GM23248 (cell line): ENCODE measurements at places on chromosomes 5 and 9. TPM values are rescaled to one million over a fixed set of nuclear protein-coding genes. Genes with fewer than 3 reads are reported as not detected.

- peak; percentile 47 for DNase-seq
Measured at GRCh38 chr5:122149321-122150090, 20.2 kb downstream of the ZNF474 start.

The SEMA6A gene
- under 0.01 TPM in 1 of 2 replicates, not detected in the other for total RNA-seq

The WDR38 gene
- total RNA-seq, result not detected in 2 replicates

DNA sequence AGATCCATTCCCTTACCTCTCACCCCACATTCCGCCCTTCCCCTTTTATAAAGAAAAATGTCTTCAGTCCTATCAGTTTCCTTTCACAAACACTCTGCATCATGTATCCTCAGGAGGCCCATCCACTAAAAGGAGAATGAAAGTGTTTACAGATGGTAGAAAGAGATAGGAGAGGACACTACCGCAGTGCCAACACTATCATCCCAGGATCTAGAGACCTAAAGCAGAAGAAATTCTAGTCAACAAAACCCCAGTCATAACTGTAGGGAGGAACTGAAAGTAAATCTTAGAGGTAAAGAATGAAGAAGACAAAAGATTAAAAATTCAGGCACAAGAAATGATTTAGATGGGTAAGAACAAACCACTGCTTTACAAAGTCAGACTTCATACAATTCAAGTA is 114.1 kb downstream of the MLLT3 start:
- DNase-seq, result no peak

DNA sequence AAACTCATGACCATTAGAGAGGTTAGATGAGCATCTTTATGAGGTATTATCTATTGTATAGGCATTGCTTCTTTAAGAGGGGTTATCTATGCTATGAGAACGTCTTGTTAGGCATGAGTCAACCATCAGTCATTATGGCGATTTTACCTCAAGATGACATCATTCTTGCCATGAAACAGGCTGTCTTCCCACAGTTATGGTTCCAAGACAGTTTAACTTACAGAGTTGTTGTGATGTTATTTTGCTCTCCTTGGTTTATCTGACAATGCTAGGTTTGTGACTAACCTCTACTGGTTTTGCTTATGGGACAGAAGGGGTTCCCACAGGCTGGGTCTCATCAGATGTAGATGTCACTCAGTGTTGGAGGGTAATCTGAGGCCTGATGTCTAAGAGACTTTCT is 1864.7 kb upstream of the ACO1 start:
- DNase-seq, result no peak

DNA sequence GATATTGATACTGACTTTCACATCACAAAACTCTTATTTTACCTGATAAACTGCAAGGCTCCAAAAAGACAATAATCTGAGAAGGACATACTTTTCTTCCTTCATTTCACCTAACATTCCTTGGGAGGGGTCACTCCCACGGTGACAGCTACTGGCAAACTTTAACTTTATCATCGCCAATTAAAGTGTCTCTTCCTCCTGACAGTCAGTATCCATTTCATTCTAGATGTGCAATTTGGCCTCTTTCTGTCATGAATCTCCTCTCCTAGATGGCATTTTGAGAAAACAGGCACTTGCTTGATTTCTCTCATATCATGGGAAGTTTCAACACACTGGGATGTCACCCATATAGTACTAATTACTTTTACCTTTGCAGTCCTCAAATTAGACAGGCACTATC is 413.5 kb upstream of the CCNG1 start:
- DNase-seq, result no peak

The IL31RA gene
- 0.89 TPM in 1 of 2 replicates, not detected in the other for total RNA-seq

DNA sequence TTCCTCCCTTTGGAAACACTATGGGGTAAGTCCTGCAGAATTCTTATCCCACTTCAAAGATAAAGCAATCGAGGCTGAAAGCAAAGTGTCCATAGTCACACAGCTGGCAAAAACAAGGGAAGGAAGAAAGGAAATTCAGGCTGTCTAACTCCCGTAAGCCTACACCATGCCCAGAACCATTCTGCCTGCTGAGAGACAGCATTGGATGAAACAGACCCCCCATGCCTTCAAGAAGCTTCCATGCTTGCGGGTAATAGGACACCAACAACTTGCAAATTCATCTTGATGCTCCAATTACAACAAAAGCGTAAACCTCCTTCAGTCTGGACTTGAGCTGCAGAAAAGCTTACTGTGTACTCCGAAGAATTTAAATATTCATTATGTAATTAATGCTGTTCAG is 181.1 kb upstream of the WWC1 start:
- no peak for DNase-seq

DNA sequence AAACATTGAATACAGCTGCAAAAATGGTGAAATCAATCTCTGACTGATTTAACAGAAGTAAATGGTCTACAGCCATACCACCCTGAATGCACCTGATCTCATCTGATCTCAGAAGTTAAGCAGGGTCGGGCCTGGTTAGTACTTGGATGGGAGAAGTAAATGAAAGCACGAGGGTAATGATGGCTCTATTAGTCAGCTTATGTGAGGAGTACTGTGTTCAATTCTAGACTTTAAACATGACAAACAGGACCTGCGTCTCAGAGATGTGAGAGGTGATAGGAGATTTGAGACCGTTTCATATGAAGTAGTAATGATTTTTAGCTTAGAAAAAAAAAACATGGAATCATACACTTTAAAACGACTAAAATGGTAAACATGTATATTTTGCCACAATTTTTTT is 77.1 kb upstream of the SUSD1 start:
- no peak for DNase-seq

The PRUNE2 gene
- total RNA-seq, result 6.8 and 8.8 TPM in 2 replicates

GRCh38 chr9:128185979-128186965 is 5.1 kb downstream of the CIZ1 start:
- DNase-seq, result no peak

GRCh38 chr9:37565661-37566618 is 10.2 kb downstream of the FBXO10 start:
- no peak for DNase-seq

The DMRT3 gene
- total RNA-seq, result not detected in 2 replicates

DNA sequence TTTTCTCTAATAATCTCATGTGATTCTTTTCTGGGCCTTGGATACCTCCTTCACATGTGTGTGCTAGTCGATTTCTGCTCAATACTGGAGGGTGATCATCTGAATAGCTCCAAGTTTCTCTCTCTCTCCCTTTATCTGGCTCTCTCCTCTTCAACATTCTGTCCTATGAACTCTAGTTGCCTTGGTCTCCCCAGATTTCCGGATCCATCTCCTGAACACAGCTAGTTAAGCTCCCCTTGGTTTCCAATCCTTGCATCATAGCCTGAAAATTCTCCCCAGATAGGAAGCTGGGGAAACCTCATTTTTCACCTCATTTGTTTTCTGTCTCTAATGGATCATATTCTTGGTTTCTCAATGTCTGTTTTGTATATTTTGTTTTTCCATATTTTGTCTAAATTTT is 832.3 kb downstream of the MTRR start:
- no peak for DNase-seq

DNA sequence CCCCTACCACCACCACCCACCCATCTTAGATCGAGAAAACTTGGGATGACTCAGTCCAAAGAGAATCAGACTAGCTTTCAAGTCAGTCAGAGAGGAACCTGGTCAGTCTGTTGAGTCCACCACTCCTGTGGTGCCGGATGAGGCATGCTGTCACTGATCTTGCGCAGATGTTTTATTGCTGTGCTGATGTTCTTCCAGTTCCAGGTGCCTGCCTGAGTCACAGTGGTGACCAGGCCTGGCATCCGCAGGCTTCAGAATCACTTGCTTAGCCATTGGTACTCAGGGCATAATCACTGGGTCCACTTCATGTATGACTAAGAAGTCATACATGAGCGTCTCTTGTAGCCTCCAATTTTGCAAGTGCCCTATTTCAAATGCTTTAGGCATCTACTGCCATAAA is 114.1 kb downstream of the MUSK start:
- no peak for DNase-seq

The TPPP gene
- 0.13 TPM in 1 of 2 replicates, not detected in the other for total RNA-seq

The SLC6A3 gene
- total RNA-seq, result not detected in 2 replicates

- no peak for DNase-seq
Measured at GRCh38 chr9:127905004-127905728, 5.8 kb upstream of the ST6GALNAC6 start.

DNA sequence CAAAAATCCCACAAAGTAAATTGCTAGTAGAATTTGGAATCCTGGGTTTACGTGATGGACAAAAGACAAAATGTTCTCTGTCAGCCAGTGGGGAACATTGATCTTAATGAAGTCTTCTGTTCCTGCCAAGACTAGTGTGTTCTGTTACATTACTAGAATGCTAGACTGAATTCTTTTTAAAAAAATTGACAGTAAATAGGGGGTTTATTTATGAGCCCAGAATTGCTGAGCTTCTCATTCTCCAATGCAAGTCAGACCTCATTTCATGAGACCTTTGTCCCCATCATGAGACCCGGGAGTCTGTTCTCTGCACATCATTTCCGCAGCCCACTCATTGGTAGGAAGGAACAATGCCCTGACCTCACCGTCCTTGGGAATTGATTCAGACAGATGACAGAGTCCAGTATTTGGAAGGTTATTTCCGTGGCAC is 173.8 kb upstream of the OTULINL start:
- DNase-seq, result peak; percentile 80

DNA sequence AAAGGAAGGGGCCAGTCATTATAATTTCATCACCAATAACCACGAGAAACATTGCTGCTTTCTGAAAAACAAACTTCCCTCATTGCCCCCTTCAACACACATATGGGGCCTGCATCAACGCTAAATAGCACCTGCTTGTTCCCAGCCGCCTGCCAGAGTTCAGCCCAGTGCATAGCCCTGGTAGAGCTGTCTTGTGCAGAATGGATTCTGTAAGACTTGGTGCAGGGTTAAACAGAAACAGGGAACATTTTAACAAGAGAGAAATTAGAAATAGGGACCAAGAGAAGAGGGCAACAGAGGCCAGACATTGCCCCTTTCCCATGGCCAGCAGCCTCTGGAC is 56.7 kb downstream of the UBE2QL1 start:
- DNase-seq, result no peak

DNA sequence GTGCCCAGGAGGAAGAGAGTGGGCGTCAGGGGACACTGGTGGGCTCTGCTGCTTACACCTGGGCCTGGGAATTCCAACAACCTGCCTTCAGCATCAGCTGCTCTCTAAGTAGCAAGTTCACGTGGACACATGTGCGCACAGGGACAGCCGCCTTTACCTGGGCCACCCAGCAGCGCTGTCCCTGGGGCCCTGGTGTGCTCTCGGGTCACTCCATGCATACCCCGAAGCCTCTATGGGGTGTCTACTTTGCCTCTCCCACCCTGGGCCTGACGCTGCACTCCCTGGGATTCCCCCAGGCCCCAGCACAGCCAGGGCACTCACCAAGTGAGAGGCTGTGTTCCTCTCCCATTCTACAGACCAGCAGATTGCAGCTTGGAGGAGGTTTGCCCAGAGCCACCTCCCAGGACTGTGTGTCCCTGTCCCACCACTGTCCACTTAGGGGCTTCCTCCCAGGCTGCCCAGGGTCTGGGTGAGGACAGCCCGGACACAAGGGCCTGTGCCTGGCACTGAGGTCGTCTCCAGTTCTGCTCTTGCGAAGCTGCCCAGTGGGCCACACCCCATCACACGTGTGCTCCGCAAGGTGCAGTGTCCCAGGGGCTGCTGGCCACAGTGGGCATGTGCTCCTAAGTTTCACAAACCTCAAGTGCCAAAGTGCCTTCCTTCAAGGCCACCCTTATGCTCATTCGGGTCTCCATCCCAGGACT is 5.9 kb downstream of the NINJ1 start:
- no peak for DNase-seq

DNA sequence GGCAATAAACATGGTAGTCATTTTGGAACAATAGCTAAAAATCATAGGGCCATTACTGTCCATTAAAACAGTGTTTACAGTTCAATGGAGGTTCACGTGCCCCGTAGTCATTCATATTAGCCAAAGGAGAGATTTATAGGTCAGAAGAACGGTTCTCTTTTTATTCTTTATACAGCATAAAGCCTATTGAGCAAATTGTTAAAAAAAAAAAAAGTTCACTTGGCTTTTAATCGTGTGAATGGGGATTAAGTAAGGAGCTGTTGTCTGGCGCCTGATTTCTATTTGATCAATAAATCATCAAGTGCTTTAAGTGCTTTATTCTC is 69.1 kb upstream of the TBCA start:
- DNase-seq, result no peak

The ECM2 gene
- 4.5 and 5.4 TPM in 2 replicates for total RNA-seq

GRCh38 chr9:12657998-12658397 is 35.2 kb upstream of the TYRP1 start:
- DNase-seq, result no peak
